ENCODE measurements at places on chromosomes 5 and 9. TPM values are rescaled to one million over a fixed set of nuclear protein-coding genes. Genes with fewer than 3 reads are reported as not detected.
A peak's percentile ranks its signal among the peaks of the same experiment; 100 is the strongest.

DNA sequence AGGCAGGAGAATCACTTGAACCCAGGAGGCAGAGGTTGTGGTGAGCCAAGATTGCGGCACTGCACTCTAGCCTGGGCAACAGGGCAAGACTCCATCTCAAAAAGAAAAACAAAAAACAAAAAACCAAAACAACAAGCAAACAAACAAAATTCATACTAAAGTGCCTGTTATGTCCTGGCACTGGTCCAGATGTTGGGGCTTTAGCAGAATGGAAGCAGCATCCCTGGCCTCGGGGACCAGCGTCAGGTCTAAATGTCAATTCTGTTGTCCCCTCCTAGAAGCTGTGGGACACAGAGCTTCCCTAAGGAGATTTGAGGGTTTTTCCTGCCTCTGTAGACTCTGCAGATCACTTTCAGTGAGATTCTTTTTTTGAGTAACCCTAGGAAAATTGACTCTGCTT lies 26.2 kb downstream of the PPARGC1B start:
- H3K36me3 ChIP-seq: no peaks in the 10 kb centered on the region
- no peak overlapping the region for H3K27ac ChIP-seq
- DNase-seq: no peak
- peaks cover 12% of the 10 kb centered on the region for H3K4me1 ChIP-seq

JADE2 gene
- 2.1 TPM for total RNA-seq

OTP gene
- total RNA-seq: 0.17 TPM

DNA sequence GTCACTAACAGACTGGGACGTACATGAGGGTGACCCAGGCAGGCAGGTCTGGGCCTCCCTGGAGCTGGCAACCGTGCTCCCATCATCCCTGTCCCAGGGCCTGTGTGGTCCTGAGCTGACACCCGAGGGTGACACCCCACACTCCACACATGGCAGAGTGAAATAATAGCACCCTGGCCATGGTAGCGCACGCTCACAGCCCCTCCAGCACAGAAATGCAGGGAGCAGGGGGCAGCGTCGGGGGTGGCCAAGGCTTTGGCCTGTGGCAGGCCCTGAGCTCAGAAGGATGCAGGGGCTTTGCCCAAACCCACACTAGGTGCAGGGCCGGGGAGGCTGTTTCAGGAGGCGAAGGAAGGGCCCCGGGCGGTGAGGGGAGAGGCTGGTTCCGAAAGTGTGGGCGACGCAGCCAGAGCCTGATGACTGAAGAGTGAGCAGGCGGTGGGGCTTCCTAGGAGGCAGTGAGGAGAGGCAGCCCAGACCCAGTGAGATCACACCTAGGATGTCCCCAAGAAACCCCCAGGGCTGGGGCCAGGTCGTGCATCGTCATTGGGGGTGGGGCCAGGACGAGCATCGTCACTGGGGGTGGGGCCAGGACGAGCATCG lies 12.9 kb downstream of the OR2V2 start:
- peak overlapping the region; percentile 67 for H3K4me3 ChIP-seq
- H3K4me1 ChIP-seq: peaks cover 6% of the 10 kb centered on the region
- DNase-seq: peak; percentile 78

GRCh38 chr5:38673671-38674071 lies 117.2 kb upstream of the LIFR start:
- H3K4me3 ChIP-seq: no peak overlapping the region
- H3K27me3 ChIP-seq: no peaks in the 10 kb centered on the region
- H3K27ac ChIP-seq: no peak overlapping the region

GRCh38 chr5:39080597-39081204 lies 6.5 kb upstream of the RICTOR start:
- peaks cover 1% of the 10 kb centered on the region for H3K27me3 ChIP-seq
- no peak overlapping the region for H3K27ac ChIP-seq
- H3K4me3 ChIP-seq: no peak overlapping the region
- no peaks in the 10 kb centered on the region for H3K4me1 ChIP-seq

C5orf58 gene
- total RNA-seq: not detected

DNA sequence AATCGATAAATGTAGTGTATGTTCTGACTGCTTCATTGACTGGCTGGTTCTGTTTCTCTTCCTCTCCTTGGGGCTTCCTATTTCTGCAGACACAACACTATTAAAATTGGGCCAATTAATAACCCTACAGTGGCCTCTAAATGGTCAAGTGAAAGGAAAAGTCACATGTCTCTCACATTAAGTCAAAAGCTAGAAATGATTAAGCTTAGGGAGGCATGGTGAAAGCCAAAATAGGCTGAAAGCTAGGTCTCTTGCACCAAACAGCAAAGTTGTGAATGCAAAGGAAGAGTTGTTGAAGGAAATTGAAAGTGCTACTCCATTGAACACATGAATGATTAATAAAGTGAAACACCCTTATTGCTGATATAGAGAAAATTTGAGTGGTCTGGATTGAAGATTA lies 58.2 kb downstream of the CCNH start:
- H3K27ac ChIP-seq: no peak overlapping the region
- no peaks in the 10 kb centered on the region for H3K27me3 ChIP-seq
- H3K4me3 ChIP-seq: no peak overlapping the region

GRCh38 chr5:44952376-44952775 lies 143.6 kb downstream of the MRPS30 start:
- H3K4me3 ChIP-seq: no peak overlapping the region
- no peak overlapping the region for H3K27ac ChIP-seq
- H3K27me3 ChIP-seq: no peaks in the 10 kb centered on the region
- no peaks in the 10 kb centered on the region for H3K4me1 ChIP-seq
- H3K36me3 ChIP-seq: no peaks in the 10 kb centered on the region
- peak; percentile 25 for DNase-seq

DNA sequence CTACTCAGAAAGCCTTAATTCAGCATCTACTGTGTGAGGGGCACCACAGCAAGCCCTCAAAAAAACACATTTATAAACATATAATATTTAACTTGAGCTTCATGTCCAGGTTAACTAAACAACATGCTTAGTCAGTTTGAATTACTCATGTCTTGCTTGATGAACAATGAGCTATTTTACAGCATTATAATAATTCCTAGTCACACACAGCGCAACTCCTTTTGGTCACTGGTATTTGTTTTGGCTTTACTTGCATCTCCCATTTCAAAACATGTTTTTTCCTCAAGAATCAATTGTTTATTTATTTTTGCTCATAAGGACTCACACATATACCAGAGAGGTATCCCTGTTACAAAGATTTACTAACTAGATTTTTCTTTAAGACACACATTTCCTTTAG lies 616.7 kb upstream of the DAB2 start:
- no peaks in the 10 kb centered on the region for H3K4me1 ChIP-seq
- H3K27me3 ChIP-seq: no peaks in the 10 kb centered on the region
- no peak for DNase-seq
- H3K27ac ChIP-seq: no peak overlapping the region
- no peaks in the 10 kb centered on the region for H3K36me3 ChIP-seq
- H3K4me3 ChIP-seq: no peak overlapping the region
